ENCODE measurements at places on chromosomes 7 and 10.

DNA sequence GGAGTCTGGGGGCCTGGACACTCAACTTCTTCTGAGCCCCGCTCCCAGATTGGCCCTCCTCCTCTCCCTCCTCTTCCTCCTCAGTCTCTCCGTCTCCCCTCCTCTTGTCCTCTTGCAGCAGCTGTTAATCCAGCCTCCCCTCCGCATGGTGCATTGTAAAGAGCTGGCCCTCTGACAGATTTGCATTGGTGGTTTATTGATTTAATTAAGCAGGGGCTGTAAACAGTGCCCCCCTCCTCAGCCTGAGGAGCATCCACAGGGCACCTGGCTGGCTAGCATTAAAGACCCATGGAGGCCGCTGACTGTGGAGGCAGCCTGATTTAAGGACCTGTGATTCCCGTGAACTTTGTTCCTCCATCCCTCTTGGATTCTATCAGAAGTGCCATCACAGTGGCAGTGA, 28.9 kb upstream of the PCBD1 start:
- no peak for DNase-seq

DNA sequence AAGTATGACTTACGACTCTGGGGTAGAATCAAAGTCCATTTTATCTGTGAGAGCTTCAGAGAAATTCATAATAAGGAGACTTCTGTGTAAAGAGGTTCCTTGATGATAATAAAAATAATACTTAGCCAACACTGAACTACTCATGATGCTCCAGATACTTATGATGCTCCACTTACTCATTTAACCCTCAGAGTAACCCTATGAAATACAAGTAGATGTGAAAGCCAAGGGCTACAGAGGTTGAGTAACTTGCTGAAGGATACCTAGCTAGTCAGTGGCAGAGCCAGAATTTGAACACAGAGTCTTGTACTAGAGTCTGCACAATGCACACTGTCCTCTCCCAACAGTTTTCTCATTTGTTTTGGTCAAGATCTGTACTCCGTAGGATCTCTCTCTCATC, 89.5 kb downstream of the HECW1 start:
- no peak for DNase-seq

DNA sequence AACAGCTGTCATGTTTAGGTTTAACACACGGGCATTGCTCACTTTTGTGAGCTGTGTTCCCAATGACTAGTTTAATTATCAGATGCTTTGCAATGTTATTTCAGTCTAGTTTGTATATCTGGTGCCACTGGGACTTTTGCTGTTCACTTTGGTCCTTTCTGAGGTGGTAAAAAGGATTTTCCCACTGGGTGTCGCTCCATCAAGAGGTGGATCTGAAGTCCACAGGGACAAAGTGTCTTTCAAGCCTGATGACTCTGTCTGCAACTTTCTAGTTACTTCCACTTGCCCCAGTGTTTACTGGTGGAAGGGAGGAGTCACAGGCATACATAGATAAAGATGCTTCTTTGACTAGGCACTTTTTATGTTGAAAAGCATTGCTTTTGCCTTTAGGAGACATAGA, 242.2 kb downstream of the HGF start:
- no peak for DNase-seq

DNA sequence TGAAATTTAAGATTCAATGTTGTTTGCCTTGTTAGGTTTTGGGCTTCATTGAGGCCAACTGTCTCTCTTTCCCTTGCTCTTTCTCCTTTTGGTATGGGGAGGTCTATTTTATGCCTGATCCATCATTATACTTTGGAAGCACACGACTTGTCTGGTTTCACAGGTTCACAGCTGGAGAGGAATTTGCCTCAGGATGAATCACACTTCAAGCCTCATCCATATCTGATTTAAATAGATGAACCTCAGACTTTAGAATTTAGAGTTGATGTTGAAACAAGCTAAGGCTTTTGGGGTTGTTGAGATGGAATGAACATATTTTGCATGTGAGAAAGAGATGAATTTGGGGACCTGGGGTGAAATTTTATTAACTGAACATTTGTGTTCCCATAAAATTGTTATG, 150.5 kb upstream of the IGFBP3 start:
- peak; percentile 33 for DNase-seq

GRCh38 chr7:23108995-23109394, 3.4 kb downstream of the KLHL7 start:
- no peak for DNase-seq

GRCh38 chr10:12062754-12063482, 5.8 kb upstream of the DHTKD1 start:
- DNase-seq = no peak

- DNase-seq = no peak
Measured at GRCh38 chr10:121154310-121154709, 303.1 kb downstream of the WDR11 start.

DNA sequence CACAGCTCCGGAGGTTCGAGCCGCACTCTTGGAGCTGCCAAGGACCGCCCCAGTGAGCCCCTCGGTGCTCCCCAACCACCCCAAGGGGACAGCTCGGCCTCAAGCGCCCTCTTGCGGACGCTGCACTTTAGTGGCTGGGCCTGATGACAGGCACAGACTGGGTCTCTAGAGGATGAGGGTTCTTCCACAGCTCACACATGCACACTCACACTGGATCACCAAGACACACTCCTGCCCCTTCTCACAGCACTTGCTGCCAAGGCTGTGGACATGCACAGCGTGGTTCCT, 2.1 kb downstream of the RET start:
- no peak for DNase-seq

- DNase-seq = no peak
Measured at GRCh38 chr7:102396710-102397019, 502 bp downstream of the PRKRIP1 start.

GRCh38 chr7:113831556-113831955, 87.3 kb downstream of the PPP1R3A start:
- no peak for DNase-seq

DNA sequence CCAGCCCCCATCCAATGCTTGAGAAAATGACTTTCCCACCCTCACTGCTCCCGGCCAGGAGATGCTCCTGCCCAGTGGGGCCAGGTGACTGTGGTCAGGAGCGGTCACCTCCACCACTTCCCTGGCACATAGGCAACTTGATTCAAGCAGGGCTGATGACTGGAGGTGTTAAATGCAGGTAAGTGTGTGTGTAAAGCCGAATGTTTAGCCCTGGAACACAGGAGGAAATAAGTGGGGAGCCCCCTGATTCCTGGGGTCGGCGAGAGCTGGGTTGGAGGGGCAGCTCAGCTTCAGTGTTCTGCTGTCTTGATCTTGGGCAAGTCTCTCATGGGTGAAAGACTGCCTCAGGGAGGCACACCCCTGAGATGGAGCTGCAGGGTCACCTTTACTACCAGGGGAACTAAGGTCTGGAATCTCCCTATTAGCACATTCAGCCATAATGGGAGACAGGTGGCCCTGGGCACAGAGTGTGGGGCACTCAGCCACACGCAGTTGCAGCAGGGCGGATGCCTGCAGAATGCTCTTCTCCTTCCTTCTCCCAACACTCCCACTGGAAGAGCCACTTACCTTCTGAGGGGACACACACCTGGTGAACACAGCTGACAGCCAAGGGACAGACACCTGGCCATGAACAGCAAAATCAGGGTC, 124.1 kb downstream of the PTPN20 start:
- no peak for DNase-seq

DNA sequence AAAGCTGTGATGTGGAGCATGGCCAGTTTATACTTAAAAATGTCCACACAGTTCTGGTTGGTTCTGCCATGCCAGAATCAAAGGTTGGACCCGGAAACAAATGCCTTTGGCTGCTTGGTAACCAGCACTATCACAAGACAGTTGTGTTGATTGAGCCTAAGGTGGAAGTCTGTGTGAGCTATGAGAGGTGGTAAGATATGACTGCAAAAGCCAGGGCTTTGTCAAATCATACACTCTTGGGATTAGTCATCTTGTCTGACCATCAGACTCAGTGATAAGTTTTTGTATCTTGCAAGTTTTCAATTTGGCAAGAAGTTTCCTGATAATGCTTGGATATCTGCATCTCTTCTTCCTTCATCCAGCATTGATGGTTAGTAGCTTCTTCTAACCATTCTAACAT, 35.5 kb downstream of the GPR141 start:
- DNase-seq = no peak

DNA sequence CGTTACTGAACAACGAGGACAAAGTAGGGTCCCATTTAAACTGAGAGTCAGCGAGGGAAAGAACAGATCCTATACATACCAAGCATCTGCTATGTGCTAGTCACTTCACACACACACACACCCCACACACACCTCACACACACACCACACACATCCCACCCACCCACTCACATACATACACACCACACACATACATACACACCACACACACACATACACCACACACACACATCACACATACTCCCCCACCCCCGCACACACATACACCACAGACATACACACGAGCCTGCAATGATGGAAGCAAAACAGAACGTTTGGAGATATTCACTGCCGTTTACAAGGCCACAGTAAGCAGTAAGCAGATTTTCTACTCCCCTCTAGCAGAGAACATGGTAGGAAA, 607 bp upstream of the GRB10 start:
- DNase-seq = no peak

GRCh38 chr10:114323023-114323422, 81.3 kb downstream of the AFAP1L2 start:
- DNase-seq = no peak

DNA sequence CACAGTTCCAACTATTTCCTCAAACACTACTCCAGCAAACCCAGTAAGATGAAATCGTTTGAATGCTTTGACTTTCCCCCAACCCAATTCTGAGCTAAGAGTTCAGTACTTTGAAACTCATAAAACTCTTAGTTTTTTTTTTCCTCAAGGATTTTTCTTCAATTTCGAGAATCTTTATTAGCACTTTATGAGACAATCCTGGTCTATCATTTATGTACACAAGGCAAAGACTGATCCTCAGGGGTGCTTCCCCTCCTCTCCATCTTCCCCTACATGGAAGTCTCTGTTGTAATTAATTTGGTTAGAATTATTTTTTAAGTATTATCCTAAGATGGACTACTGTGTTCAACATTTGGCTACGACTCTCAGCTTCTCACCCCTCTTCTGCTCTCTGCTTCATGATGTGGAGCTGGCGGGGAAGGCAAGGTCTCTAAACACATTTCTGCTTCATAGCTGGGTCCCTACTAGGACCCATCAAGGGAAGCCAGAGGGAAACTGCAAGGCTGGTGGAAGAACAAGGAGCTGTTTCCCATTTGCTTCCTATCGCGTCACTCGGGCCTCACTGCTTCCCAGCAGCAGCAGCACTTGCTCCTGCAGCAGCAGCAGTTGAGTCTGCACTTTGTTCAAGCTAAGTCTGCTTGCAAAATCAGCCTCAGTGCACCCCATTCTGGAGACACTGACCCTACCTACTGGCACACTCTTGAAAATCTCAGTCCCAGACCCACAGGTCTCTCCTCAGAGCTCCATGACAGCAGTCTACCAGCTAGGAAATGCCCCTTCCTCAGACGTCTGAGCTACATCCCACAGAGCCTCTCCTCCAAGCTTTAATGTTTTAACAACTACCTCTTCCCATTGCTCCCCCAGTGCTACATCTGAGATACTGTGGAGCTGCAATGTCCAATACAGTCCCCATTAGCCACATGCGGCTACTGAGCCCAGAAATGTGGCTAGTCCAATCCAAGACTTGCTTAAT, 90.0 kb downstream of the CHCHD3 start:
- DNase-seq = no peak

- no peak for DNase-seq
Measured at GRCh38 chr7:121126801-121127534, 138.5 kb downstream of the CPED1 start.

DNA sequence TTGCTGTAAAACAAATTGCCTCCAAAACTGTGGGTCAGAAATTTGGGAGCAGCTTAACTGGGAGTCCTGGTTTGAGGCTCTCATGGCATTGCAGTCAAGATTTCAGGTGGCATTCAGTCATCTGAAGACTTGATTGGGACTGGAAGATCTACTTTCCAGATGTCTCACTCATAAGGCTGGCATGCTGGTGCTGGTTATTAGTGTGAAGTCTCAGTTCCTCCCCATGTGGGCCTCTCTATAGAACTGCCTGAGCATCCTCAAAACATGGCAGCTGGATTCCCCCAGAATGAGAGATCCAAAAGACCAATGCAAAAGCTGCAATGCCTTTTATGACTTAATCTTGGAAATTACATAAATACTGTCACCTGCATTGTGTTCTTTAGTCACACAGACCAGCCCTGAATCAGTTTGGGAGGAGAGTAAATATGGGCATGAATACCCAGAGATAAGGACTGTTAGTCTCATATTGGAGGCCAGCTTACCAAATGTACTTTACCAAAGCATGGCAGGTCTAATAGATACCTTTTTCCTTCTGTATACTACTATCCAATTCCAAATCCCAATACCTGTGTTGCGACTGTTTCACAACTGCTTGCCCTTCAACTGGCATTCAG, 6.5 kb upstream of the HERPUD2 start:
- no peak for DNase-seq

GRCh38 chr10:33676606-33677339, 342.3 kb upstream of the NRP1 start:
- no peak for DNase-seq

DNA sequence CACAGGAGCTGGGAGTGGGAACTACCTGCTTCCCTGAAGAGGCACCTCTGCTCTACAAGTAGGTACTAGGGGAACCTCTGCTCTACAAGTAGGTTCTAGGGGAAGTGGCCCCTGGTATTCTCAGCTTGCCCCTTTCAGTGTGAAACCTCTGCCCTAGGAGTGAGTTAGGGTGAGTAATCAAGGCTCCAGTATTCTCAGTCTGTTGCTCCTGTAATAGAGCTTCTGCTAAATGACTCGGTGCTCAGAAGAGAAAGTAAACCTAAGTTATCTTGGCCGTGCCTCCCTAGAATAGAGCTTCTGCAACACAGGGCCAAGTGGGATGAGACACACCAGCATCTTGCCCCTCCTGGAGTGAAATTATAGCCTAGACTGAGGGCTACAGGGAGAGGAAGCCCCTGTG, 13.4 kb upstream of the RASSF4 start:
- no peak for DNase-seq

DNA sequence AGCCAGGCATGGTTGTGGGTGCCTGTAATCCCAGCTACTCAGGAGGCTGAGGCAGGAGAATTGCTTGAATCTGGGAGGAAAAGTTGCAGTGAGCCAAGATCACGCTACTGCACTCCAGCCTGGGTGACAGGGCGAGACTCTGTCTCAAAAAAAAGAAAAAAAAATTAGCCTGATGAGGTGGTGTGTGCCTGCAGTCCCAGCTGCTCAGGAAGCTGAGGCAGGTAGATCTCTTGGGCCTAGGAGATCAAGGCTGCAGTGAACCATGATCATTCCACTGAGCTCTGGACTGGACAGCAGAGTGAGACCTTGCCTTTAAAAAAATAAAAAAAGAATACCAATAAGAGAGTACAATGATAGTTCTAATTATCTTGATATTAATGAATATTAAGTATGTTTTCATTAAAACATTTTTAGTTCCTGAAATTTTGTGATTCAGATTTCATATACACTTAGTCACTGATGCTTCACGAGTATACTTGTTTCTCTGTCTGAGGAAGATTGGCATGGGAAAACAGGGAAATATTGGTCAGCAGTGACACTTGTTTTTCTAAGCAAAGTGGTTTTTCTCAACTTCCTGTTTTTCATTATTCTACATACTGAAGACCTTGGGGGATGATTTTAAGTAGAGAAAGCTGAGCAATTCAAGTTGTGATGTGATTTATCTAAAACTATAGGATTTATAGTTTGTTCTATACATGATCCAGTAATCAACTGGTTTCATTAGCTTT, 76.8 kb downstream of the ADK start:
- no peak for DNase-seq

GRCh38 chr10:22682237-22683139, 31.9 kb downstream of the PIP4K2A start:
- DNase-seq = no peak
